ENCODE measurements at places on chromosomes 6 and 20.

DNA sequence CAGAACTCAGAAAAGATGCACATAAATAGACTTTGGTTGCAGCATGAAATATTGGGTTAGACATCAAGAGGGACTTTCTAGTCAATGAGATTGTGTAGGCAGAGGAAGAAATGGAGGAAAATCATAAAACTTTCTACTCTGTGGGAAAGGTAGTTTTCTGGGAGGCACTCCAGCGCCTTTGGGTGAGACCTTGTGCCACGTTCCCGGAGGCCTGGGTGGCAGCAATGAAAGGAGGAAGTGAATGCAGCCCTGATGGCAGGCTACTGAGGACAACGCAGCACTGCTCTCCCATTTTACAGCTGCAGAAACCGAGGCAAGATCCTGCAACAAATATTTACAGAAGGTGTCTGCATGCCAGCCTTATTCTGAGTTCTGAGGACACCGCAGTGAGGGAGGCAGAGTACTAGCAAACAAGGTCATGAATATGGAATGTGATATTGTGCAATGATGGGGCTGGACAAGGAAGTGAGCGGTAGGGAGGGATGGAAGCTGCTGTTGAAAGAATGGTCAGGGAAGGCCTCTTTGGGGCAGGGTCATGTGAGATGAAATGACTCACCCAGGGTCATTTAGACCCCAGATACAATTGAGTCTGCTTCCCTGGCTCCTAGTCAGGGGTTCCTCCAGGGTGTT lies 159.1 kb downstream of the TFAP2C start:
- DNase-seq: no peak

DNA sequence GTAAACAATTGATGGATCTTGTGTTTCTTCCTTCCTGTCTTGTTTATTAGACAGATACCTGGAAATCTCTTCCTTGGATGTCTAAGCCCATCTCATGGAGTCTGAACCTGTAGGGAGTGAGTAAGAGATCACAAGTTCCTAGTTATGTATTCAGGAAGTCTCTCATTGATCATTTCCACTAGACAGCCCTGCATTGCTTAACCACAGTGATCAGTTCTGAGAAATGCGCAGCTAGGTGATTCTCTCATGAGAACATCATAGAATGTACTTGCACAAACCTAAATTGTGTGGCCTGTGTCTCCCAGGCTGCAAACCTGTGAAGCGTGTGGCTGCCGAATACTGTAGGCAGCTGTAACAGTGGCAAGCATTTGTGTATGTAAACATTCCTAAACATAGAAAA lies 39.1 kb downstream of the FAM120B start:
- DNase-seq: no peak

- DNase-seq: no peak
Observed at GRCh38 chr6:53065266-53066076, at the start of gene FBXO9. Gene FBXO9 (plus strand): TSS chr6:53065404. CDS start chr6:53065790, 386 bp downstream.

DNA sequence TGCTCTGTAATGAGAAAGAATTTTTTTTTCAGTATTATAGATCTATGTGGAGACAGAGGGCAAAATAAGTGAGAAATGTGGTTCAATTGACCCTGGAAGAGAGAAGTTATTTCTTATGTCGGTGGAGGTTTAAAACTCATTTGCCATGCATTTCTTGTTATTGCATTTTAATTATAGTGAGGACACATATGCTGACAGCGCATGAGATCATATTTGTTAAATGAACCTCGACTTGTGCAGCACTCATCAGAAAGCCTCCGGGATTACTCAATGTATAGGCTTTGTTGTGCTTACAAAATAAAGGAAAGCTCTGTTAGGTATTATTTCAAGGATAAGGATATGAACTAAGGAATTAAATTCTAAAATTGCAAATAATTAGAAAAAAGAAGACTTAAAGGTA lies 915.1 kb upstream of the MAP3K7 start:
- DNase-seq: no peak

Measured in NCI-H1048 (cell line).